ENCODE measurements at places on chromosomes 11 and 22.
A peak's percentile ranks its signal among the peaks of the same experiment; 100 is the strongest.

DNA sequence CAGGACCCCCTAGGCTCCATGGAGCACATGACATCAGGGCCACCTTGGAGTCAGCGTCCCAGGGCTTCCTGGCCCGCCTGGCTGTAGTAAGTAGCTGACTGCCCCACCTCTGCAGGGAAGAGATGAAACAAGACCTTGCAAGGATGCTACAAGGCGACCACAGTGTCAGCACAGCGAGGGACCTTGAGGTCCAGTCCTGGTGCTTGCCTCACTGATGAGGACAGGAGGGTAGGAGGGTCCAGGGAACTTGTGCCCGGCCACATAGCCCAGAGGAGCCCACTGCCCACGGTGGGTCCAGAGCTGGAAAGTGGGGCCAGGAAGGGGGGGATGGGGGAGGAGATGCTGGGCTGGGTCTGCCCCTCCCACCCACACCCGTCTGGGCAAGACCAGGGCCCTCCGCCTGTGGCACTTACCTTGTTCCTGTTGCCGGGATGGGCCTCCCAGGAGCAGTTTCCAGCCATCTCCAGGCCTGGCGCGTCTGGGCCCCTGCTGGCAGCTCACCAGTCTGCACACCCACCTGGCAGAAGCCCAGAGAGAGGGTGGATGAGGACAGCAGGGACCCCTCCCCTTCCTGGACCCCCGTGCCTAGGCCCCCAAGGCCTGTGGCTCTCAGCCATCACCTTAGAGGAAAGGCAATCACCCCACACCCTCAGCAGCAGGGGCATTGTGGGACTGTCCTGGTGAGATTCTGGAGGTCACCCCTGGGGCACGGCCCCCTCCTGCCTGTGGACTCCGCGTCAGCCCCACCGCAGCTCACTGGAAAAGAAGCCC lies 3.4 kb downstream of the MRGPRF start:
- no peak for DNase-seq

DNA sequence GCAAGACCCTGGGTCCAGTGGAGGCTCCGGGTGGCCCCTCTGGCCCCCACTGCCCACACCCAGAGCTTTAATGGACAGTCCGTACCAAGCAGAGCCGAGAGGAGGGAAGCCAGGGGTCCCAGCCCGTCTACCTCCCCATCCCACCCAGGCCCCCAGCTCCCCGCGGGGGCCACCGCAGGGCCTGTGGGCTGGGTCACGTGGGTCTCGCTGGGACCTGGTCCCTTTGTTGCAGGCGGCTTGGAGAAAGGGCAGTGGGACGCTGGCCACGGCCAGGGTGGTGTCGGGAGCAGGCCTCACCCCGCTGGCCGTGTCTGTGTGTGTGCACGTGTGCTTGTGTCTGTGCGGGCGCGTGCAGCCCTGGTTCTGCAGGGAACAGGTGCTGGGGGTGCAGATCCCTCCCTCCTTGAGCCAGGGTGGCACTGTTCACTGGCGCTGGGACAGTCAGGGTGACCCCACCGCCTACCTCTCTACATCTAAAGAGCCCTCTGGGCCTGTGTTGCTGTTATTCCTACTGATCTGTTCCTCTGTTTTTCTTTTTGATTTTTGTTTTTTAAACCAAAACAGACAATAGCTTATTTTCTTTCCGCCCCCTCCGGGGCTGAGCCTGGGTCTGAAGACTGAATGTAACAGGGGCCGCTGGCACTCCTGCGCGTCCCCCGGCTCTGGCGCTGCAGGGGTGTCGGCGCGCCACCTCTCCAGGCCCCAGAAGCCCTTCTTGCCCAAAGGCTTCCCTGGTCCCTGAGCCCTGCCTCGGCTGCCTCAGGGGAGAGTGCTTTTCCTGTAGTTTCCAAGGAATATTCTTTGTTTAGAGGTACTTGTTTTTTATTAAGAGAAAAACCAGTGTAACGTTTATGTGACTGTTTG lies 20.1 kb upstream of the TMEM191C start:
- DNase-seq: no peak

DNA sequence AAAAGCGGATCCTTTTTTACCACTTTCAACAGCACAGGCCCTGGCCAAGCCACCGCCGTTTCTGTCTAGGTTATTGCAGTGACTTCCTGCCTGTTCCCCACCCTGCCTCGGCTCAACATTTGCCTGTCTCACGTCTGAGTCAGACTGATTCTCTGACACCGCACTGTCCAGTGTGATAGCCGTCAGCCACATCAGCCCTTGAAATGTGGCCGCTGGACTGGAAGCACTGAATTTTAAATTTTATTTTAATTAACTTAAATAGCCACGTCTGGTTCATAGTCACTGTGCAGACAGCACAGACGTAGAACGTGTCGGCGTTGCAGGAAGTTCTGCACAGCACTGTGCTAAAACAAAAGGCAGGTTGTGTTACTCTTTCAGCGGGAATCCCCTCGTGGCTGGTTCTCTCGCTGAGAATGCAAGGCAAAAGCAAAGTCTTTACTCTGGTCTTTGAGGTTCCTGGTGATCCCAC lies 56.3 kb upstream of the ADSL start:
- DNase-seq: peak; percentile 61

GRCh38 chr11:65059959-65060824 lies 1.8 kb upstream of the NAALADL1 start:
- no peak for DNase-seq
